ENCODE measurements at places on chromosomes 11 and 22. TPM values are rescaled to one million over a fixed set of nuclear protein-coding genes. Genes with fewer than 3 reads are reported as not detected.

Gene CST6
- total RNA-seq: 4.2 TPM

Gene SPI1
- not detected for total RNA-seq

Gene SLC22A9
- not detected for total RNA-seq

Gene CHST1
- total RNA-seq: 1.7 TPM

Gene RBFOX2
- 131 TPM for total RNA-seq

Gene SLN
- not detected for total RNA-seq

Gene C11orf42
- not detected for total RNA-seq

Gene SOX6
- 0.70 TPM for total RNA-seq

Gene OR56A1
- total RNA-seq: 0.97 TPM

Gene C2CD3
- total RNA-seq: 25.6 TPM
